ENCODE measurements at places on chromosomes 6 and 20.

DNA sequence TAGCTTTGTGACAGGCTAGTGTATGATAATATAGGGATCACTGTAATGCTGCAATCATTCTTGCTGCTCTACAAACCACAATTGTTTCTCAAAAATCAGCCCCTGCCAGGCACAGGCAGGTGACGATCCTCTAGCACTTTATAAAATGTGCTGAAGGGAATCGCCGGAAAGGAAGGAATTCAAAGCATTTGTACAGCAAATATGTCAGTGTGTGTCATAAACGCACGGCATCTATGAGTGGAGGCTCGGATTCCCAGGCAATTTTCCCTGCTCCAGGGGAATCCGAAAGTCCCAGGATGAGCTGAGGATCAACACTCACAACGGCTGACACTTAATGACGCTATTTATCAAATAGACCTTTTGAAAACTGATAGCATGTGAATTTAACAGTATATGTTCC, 1.4 kb downstream of the PHACTR1 start:
- DNase-seq = peak; percentile 5

GRCh38 chr20:31237763-31238162, 19.7 kb upstream of the DEFB115 start:
- no peak for DNase-seq

DNA sequence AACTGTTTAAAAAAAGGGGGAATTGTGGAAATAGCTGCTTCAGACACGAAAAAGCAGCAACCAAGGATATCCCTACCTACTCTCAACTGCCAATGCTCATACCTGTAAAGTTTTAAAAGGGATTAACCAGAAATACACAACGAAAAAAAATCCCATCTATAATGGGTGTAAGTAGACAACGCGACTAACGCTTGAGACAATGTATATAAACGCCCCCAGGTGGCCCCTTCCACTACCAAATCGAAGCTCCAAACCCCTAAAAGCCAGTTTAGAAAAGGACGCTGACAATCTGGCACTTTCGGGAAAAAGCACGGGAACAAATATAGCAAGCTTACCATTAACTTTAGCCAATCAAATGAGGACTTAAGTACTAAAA, 94.5 kb upstream of the BTN3A2 start:
- no peak for DNase-seq

DNA sequence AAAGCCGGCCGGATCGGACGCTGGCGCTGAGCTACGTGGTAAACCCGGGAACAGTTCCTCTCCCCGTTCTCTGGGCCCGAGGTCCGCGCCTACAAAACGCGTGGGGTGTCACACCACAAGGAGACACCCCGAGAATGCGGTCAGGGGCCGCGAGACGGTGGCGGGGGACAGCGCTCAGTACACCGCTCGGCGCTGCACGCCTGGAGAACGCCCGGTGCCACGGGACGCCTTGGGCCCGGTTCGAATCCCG, 670 bp downstream of the NCOA5 start:
- no peak for DNase-seq

GRCh38 chr20:931401-931800, 15.3 kb upstream of the ANGPT4 start:
- DNase-seq = no peak

DNA sequence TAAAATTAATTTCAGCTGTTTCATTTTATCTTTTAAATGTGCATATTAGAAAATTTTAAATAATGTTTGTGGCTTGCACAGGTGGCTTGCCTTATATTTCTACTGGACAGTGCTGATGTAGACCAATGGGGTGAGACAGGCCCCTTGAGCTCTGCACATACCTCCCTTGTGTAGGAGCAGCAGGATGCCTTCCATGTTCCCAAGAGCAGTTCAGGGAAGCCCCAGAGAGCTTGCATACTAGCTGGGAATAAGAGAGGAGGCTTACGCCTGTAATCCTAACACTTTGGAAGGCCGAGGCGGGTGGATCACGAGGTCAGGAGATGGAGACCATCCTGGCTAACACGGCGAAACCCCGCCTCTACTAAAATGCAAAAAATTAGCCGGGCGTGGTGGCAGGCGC, 61.4 kb downstream of the RFPL4B start:
- no peak for DNase-seq

- peak; percentile 41 for DNase-seq
Observed at GRCh38 chr6:18323935-18324705, 59.8 kb upstream of the DEK start.

DNA sequence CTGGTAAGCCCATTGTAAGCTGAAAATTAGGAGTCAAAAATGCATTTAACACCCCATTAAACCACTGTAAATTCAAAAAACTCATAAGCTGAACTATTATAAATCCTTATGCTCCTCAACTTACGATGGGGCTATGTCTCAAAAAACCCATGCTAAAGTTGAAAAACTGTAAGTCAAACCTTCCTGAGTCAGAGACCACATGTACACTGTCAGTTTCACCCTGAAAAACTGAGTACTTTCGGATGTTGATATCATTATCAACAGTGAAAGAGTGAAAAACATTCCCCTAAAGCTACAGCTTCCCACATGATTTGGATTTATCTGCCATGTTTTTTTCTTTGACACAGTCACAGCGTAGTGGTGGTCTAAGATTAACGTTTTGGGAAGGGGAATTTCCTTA, 14.2 kb downstream of the RAB23 start:
- DNase-seq = no peak

- no peak for DNase-seq
Observed at GRCh38 chr20:48571949-48572847, 255.6 kb downstream of the PREX1 start.

DNA sequence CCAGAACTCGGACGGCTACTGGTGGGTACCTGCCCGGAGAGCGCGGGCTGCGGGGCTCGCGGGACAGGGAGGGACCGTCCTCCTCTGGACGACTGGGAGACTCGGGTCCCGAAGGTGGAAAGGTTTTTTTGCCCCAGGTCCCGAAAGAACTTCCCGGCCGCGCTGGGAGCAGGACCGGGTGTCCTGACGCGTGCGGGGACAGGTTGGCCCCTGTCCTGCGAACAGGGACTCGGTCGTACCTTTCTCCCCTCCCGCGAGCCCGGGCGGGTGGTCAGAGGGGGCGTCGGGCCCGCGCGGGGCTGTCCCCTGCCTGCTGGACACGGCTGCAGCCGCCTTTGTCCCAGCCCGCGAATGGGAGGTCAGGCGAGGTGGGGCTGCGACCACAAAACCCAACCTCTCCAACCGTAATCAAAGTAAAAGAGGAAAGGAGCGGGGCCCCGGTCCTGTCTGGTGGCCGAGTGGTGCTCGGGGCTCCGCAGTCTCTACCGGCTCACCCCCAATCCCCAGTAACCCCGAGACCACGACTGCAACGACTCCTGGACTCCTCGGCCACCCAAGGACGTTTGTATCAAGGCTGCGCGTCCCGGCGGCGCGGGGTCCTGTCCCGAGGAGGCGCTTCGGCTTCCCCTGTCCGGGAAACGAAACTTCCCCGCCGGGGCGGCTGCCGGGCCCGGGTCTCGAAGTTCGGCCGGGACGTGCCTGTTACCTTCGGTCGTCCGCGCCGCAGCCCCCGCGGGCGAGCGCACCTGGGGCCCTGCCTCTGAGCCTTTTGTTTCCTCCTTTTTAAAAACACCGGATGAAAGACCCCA, 798 bp downstream of the DSP start:
- peak; percentile 23 for DNase-seq

GRCh38 chr6:161546632-161547031, 272.8 kb upstream of the AGPAT4 start:
- no peak for DNase-seq

GRCh38 chr6:40540790-40541189, 46.4 kb downstream of the LRFN2 start:
- no peak for DNase-seq

- DNase-seq = no peak
Observed at GRCh38 chr20:51481341-51481914, 61.1 kb downstream of the NFATC2 start.

DNA sequence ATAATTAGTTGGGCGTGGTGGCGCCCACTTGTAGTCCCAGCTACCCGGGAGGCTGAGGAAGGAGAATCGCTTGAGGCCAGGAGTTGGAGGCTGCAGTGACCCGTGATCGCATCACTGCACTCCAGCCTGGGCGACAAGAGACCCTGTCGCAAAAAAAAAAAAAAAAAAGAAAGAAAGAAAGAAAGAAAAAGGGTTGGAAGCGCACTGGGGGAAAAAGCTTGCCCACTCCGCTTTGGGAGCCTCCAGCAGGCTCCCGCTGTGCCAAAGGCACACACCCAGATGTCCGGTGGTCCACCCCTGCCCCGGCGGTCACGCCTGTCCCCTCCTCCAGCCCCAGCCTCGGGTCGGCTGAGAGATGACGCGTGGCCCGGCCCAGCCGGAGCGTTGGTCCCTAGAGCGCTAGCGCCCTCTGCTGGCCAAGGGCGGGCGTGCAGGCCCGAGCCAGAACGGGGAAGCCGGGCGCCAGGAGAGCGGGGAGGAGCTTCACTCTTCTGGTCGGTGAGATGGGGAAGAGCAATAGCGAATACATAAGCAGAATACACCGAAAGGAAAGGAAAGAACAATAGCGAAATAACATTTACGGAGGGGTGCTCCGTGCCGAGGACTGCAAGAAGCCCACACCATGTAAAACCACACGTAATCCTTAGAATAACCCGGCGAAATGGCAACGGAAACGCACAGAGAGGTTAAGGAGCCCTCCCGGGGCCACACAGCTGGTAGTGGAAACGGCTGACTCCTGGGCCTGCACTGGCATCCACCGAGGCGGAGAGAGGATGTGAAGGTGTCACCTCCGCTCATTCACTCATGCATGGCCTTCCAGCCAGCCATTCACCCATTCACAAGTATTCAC, 41.7 kb downstream of the UBE2V1 start:
- DNase-seq = peak; percentile 92

GRCh38 chr20:36917943-36918342, 33.6 kb downstream of the SAMHD1 start:
- DNase-seq = no peak

DNA sequence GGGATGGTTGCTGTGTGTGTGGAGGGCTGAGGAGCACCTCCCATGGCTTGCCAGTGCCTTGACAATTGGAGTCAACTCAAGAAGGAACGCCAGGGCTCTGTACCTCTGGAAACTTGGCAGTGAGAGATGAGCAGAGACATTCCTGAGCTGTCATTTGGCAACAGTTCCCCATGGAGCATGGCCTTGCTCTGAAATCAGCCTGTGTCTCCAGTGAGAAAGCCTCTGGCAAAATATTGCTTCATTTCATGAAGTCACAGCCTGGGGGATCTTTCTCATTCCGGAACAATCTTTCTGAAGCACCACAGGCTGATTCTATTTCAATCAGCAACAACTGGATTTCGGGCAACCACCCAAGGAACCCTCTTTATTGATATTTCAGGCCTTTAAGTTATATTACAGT, 52.2 kb upstream of the FNDC1 start:
- DNase-seq = no peak

GRCh38 chr20:48984575-48985219, 61.4 kb upstream of the CSE1L start:
- DNase-seq = no peak

- no peak for DNase-seq
Observed at GRCh38 chr6:26354162-26354561, 10.8 kb upstream of the BTN3A2 start.

- DNase-seq = no peak
Observed at GRCh38 chr6:1416191-1416760, 26.9 kb downstream of the FOXF2 start.

GRCh38 chr20:38211200-38212097, 46.4 kb upstream of the TGM2 start:
- no peak for DNase-seq

GRCh38 chr6:106908386-106908840, 66.1 kb downstream of the CD24 start:
- no peak for DNase-seq

- DNase-seq = no peak
Observed at GRCh38 chr20:33113387-33113908, 34.0 kb downstream of the BPIFB4 start.

GRCh38 chr20:19758501-19759331, 658 bp downstream of the RIN2 start:
- DNase-seq = peak; percentile 49

DNA sequence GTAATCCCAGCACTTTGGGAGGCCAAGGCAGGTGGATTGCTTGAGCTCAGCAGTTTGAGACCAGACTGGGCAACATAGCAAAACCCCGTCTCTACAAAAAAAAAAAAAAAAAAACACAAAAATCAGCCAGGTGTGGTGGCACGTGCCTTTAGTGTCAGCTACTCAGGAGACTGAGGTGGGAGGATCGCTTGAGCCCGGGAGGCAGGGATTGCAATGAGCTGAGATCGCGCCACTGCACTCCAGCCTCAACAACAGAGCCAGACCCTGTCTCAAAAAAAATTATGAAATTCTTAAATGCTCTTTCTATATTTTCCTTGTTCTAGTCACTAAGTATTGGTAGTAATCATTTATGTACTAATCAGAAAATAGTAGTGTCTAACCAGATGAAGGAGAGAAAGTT, 30.6 kb downstream of the SYTL3 start:
- DNase-seq = no peak

DNA sequence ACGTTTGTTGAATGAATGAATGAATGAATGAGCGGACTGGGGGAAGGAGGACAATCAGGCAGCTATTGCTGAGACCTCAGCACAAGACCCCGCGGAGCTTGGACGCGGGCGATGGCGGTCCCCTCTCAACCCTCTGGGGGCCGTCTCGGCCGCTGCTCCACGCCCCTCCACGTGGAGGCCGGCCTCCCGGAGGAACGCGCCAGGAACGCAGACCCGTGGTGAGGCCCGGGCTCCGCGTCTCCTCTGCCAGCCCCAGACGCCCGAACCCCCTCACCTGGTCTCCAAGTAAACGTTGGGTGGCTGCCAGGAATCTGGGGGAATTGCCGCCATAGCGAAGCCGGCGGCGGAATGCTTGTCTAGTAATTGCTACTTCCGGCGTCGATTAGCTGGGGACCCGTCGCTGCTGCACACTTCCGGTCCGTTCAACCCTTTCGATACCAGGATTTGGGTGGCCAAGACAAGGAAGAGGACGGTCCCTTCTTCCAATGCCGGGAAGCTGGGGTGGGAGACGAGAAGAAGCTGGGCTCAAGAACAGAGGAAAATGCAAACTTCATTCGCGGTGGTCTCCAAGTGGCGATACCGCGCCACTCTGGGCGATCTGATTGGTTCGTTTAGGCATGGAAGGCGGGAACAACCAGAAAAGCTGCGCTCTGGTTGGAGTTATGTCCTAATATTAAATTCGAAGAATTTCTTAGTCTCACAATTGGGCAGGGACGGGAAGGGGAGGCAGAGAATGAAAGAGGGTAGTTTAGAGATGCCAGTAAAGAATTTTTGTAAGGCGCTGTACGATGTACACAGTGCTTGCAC, at the start of gene PPIL1:
TSS of gene PPIL1 (minus strand) at position 361 of the 807 bp plus-strand sequence. CDS start at position 330, 31 bp downstream.
- DNase-seq = peak; percentile 94

DNA sequence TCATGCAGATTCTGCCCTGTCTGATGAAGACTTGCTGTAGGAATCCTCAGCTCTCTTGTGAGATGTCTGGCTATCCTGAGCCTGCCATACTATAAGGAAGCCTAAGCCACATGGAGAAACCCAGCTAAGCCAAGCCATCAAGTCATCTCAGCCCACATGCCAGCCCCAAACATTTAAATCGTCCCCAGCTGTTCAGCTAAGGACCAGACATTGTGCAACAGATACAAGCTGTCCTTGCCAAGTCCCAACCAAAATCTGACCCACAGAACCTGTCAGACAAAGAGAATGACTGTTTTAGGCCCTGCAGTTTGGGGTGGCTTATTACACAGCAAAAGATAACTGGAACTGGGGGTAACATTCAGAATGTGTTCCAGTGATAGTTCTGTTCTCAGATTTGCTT, 36.8 kb upstream of the FOXC1 start:
- no peak for DNase-seq

- no peak for DNase-seq
Observed at GRCh38 chr6:67467341-67467740, 1167.7 kb upstream of the ADGRB3 start.

- no peak for DNase-seq
Observed at GRCh38 chr6:169370054-169370453, 116.4 kb upstream of the THBS2 start.

All from AG08396 (cell line).